ENCODE measurements at places on chromosomes 6 and 20.

DNA sequence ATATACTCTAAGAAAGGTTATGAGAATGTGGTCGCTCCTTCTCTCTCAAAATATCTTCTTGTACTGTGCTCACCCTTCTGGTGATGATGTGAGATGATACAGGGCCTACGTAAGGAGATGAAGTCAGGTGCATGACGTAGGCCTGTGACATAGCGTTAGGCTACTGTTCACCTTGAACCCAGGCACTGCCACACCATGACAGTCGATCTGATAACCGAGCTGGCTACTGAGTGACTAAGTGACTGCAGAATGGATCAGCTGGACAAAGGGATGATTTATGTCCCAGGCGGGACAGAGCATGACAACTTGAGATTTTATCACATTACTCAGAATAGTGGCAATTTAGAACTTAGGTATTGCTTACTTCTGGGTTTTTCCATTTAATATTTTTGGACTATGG is 11.2 kb downstream of the SLC24A3 start:
- no peak for DNase-seq

DNA sequence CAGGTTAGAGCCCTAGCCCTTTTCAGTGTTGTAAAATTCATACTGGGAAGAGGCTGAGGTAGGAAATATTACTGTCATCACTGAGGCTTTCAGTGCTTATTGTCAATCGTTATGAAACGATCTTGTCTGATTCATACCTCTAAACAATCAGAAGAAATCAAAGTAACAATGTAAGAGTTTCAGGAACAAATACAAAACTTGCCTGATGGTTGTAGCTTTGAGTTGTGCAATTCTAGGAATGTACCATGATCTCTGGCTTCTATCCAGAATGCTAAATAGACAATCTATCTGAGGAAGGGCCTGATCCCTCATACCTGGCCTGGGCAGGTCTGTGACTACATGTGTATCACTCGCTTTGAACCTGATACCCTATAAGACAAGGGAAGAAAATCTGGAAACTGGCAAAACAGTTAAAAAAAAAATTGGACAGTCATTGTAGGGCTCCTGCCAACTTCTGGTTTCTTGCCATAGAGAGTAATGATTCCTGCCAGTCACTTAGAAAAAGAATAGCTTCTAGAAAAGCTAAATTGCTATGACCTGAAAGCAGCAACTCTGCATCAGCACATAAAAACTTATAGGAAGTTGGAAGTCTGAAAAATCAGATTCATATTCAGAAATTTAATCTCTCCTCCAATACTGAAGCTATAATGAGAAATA is 234.7 kb downstream of the BTBD9 start:
- DNase-seq = no peak

GRCh38 chr6:89035252-89036101 is 45.1 kb upstream of the PNRC1 start:
- no peak for DNase-seq

DNA sequence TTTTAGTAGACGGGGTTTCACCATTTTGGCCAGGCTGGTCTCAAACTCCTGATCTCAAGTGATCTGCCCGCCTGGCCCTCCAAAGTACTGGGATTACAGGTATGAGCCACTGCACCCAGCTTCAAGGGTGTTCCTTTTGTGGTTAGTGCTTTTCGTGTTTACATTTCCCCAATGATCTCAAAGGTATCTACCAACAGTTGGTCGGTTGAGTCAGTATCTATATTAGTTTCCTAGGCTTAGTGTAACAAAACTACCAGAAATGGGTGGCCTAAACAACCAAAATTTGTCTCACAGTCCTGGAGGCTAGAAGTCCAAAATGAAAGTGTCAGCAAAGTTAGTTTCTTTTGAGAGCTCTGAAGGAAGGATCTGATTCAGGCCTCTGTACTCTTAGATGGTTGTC is 30.1 kb downstream of the CASP8AP2 start:
- no peak for DNase-seq

DNA sequence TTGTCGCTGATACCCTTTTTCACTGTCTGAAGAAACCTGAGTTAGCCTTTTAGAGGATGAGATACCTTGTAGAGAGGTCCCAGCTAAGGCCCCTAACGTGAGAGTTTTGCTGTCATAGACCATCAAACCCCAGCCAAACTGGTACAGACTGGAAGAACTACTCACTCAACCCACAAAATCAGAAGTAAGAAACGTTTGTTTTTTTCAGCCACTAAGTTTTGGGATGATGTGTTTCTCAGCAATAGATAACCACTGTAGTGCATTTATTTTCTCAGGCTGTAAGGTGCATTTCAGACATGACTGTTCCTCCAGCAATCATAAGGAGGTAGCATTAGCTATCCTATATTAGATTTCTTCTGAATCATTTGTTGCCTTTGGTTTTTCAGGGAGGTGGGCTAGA is 407.3 kb upstream of the FLRT3 start:
- DNase-seq = no peak

DNA sequence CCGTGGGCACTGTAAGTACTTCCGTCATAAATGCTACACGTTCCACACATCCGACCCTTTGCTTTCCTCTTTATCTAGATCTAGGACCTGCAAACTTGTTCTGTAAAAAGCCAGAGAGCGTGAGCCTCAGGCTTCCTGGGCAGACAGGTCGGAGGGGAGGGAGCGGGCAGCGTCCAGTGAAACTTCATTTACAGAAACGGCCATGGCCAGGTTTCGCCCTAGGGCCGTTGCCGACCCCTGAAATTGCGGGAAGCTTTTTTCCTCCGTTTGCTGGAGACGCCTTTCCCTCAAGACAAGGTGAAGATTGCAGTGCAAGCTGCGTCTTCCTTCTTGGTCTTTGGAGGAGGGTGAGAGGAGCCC is 155.4 kb downstream of the DLL1 start:
- DNase-seq = no peak

GRCh38 chr6:170290296-170291128 is at the start of gene DLL1:
DLL1 (minus strand) TSS chr6:170291078; CDS start chr6:170290139, 939 bp downstream.
- peak; percentile 41 for DNase-seq

DNA sequence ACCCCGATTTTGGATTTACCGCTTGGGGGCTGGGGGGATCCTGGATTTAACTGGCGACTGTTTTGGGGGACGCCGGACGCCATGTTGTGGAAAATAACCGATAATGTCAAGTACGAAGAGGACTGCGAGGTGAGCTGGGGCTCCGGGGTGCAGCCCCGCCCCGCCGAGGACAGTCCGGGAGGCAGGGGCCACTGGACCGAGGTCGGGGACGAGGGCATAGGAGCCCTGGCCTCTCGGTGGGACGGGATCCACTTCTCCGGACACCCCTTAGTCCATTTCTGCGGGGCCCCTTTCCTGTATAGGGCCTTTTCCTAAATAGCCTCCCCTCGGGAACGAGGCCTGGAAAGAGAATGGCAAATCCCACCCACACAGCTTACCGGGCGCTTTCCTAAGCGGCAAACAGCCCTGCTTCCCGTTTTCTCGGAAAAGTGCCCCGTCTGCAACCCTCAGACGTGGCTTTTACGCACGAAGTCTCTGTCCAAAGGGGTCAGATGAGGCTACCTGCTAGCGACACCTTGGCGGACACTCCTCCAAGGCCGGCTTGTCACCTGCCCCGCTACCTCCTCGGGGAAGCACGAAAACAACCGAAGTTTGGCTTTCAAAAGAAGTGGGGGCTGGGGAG is 469 bp downstream of the TFAP2C start:
- DNase-seq = no peak

DNA sequence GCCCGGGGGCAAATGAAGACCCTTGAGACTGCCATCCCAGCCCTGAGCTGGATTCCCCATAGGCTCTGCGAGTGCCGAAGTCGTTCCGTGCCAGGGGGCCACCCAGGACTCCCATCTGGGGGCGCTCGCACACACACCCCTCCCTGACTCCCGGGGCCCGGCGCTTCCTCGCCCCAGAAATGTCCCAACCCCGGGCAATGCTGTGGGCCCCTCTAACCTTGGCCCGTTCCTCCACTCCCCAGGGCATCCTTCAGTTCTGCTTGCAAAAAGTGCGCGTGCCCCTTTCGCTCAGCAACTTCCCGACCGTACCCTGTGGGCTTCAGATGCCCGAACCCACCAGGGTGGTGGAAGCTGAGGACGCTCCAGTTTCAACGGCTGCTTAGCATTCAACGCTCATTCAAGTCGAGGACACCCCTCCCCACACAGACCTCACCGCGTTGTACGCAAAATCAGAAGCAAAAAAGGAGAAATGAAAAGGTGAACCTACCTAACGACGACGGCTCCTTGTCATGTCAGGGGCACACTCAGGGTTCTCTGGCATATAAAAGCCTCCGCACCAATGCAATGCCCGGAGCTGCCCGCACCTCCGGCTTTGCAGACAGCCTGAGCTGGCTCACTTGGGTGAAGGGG is 25.3 kb downstream of the RIPOR2 start:
- peak; percentile 41 for DNase-seq

GRCh38 chr20:18466574-18466893 is 296 bp downstream of the DZANK1 start:
- no peak for DNase-seq

- peak; percentile 59 for DNase-seq
Observed at GRCh38 chr6:146968041-146968760, 236.0 kb upstream of the STXBP5 start.

- DNase-seq = no peak
Observed at GRCh38 chr6:32116674-32117073, 7.5 kb upstream of the TNXB start.

- DNase-seq = no peak
Observed at GRCh38 chr6:129525055-129525454, 184.9 kb downstream of the ARHGAP18 start.

Measured in NCI-H2171 (cell line).